Panc1 (cell line): ENCODE measurements at places on chromosomes 11 and 22. TPM values are rescaled to one million over a fixed set of nuclear protein-coding genes. Genes with fewer than 3 reads are reported as not detected.
A peak's percentile ranks its signal among the peaks of the same experiment; 100 is the strongest.

- peaks cover 47% of the 10 kb centered on the region for H3K4me1 ChIP-seq
- no peaks in the 10 kb centered on the region for H3K27me3 ChIP-seq
- H3K36me3 ChIP-seq: peaks cover 48% of the 10 kb centered on the region
- peak overlapping the region; percentile 72 for H3K4me3 ChIP-seq
Observed at GRCh38 chr11:93740730-93741093, 583 bp downstream of the TAF1D start.

DNA sequence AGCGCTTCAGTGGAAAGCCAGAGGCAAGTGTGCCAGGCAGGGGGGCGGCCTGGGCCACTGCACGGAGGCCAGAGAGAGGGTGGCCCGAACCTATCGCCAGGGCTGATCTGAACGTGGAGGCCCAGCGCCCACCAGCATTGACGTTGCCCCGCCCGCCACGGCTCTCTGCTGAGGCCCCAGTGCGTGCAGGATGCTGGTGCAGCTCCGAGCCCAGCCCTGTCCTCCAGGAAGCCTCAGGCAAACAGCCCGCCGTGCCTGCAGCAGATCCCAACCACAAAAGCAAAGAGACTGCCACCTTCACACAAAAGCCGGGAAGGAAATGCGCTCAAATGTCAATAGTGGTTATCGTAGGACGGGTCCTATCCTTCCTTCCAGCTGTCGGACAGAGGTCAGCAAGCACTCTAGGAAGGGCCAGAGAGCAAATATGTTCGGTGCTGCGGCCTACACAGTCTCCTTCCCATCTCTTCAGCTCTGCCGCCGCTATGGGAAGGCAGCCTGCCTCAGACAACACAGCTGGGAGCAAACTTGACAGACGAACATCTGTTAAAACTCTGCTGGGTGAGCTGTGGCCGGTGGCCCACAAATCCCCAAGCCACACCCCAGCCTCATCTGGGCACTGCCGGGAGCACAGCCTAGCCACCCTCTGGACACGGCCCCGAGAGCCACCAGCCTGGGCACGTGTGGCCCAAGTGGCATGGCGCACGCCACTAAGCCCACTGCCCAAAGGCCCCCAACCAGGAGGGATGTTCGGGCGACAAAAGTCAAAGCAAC, 146.2 kb downstream of the CRYBB2 start:
- no peak overlapping the region for H3K27ac ChIP-seq
- H3K4me1 ChIP-seq: peaks cover 25% of the 10 kb centered on the region
- H3K36me3 ChIP-seq: no peaks in the 10 kb centered on the region
- H3K4me3 ChIP-seq: no peak overlapping the region
- DNase-seq: no peak

DNA sequence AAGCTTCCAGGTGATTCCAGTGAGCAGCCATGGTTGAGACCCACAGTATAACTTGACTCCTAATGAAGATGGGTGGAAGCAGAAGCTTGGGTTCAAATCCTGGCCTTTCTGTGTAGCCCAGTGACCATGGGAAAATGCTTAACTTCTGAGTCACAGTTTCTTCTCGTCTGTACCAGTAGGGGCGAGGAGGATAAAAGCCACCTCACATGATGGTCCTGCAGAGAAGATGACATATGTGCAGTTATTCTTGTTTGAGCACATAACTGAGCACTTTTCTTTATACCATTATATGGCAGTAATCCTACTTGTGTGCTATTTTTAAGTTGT, 4.9 kb downstream of the TMEM109 start:
- peaks cover 18% of the 10 kb centered on the region for H3K4me1 ChIP-seq
- DNase-seq: no peak

DNA sequence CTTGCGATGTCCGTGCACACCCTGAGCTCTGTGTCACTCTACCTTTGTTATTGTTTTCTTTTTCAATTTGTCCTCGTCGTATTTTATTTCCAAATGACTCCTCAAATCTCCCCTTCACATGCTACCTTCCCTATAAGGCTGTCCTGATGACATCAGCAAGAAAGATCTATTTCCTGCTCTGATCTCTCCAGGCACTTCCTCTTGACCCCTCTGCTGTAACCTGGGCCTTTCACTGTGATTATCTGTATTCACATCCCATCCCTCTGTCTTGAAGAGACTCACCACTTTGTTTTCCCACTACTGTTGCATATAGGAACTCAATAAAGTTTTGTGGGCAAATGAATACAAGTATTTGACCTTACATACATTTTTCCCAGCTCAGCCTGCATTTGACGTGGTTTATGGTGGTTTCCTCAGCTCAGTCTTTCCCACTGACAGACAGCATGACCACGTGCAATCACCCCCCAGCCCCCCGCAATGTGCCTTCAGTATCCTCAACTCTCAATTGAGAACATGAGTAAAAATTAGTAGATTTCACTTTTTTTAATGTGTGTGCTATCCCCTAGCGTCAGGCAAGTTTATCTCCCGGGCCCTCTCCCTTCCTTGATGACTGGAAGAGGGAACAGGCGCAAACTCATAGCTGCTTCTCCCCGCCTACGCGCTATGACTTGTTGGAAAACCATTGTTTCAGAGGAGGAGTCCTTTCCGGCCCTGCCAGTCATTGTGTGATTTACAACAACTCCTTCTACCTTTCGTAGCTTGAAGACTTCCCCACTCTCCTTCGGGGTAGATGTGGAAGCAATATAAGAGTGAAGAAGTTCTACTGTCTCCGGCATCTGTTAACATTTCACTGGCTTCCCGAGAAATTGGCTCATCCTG, 498.5 kb downstream of the NTM start:
- no peaks in the 10 kb centered on the region for H3K4me1 ChIP-seq
- H3K27me3 ChIP-seq: no peaks in the 10 kb centered on the region
- H3K4me3 ChIP-seq: no peak overlapping the region
- DNase-seq: no peak

DNA sequence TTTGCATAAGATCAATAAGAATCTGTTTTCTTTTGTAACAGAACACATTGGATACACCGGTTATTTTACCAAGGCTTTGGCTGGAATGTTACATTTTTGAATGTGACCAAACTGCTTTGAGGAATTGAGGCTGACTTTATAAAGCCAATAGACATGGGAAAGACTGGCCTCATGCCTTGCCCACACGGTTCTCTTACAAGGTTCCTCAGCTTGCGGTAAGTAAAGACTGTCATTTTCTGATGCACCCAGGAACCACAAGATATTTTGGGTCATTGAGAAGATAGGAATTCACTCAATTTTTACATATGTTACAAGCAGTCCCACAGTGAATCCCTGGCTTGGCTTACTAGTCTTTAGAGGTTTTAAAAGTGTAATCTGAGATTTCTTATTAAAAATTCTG, 23.9 kb downstream of the OR10A6 start:
- no peaks in the 10 kb centered on the region for H3K4me1 ChIP-seq
- DNase-seq: no peak
- H3K27ac ChIP-seq: no peak overlapping the region
- no peaks in the 10 kb centered on the region for H3K36me3 ChIP-seq
- no peak overlapping the region for H3K4me3 ChIP-seq

- no peaks in the 10 kb centered on the region for H3K36me3 ChIP-seq
- no peak for DNase-seq
- H3K4me1 ChIP-seq: peaks cover 9% of the 10 kb centered on the region
- H3K4me3 ChIP-seq: peak overlapping the region; percentile 71
- no peaks in the 10 kb centered on the region for H3K27me3 ChIP-seq
- H3K27ac ChIP-seq: peak overlapping the region; percentile 90
Observed at GRCh38 chr11:117328375-117329010, 839 bp downstream of the CEP164 start.

GRCh38 chr11:59144096-59144495, 1.4 kb downstream of the FAM111A start:
- peaks cover 4% of the 10 kb centered on the region for H3K36me3 ChIP-seq
- H3K4me3 ChIP-seq: peak overlapping the region; percentile 87
- H3K27me3 ChIP-seq: no peaks in the 10 kb centered on the region
- peak overlapping the region; percentile 95 for H3K27ac ChIP-seq
- DNase-seq: no peak

- H3K36me3 ChIP-seq: no peaks in the 10 kb centered on the region
- no peak for DNase-seq
- no peak overlapping the region for H3K27ac ChIP-seq
- peaks cover 46% of the 10 kb centered on the region for H3K4me1 ChIP-seq
- no peaks in the 10 kb centered on the region for H3K27me3 ChIP-seq
Observed at GRCh38 chr11:68504432-68505066, 44.0 kb downstream of the PPP6R3 start.

DNA sequence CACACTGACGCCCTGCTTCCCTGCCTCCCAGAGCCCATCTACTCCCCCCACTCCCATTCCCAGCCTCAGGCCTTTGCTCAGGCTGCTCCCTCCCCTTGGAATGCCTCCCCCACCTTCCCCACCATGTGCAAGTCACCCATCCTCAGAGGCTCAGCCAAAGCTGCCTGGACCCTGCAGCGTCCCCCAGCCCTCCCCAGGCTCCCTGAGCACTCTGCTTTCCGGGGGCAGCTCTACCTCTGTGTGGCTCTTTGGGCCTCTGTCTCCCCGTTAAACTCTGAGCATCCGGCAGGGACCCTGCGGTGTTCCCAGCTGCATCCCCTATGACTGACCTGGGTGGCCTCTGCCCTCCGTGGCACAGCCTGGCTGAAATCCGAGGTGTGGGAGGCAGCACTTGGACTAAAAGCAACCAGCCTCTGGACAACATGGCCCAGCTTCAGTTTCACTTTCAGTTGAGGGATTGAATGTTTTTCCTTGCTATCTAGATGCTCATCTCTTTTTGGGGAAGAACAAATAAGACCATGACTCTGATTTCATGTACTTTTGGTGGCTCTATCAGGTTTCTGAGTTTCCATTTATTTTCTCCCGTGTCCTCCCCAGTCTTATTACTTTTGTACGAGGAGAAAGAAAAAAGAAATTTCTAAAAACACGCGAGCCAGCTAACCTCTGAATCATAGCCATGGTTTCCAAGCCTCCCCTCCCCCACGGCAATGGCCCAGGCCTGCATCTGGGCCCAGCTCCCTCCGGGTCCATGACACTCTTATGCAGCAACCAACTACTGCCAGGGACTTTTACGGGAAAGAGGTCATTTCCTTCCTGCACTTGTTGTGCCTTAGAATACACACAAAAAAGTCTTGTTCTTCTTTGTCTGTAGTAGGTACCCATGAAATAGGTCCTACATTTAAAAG, 3.8 kb downstream of the APOL3 start:
- peak overlapping the region; percentile 28 for H3K4me3 ChIP-seq
- peak; percentile 32 for DNase-seq
- no peaks in the 10 kb centered on the region for H3K36me3 ChIP-seq

GRCh38 chr11:64841592-64842365, 2.7 kb downstream of the CDC42BPG start:
- no peak for DNase-seq
- no peaks in the 10 kb centered on the region; the same call in 1 of the 2 replicates for H3K36me3 ChIP-seq
- peak overlapping the region; percentile 76 for H3K27ac ChIP-seq
- no peaks in the 10 kb centered on the region for H3K27me3 ChIP-seq

CLDN5 gene
- total RNA-seq: 0.18 TPM

NLRP14 gene
- 0.08 TPM for total RNA-seq
